Activated CD8-positive, alpha-beta T cell treated with anti-CD3 and anti-CD28 coated beads for 36 hours (primary cell): ENCODE measurements at places on chromosomes 4 and X. TPM values are rescaled to one million over a fixed set of nuclear protein-coding genes. Genes with fewer than 3 reads are reported as not detected.

GRCh38 chr4:56195025-56195424, 192.3 kb downstream of the AASDH start:
- no peaks in the 10 kb centered on the region for H3K36me3 ChIP-seq
- H3K27me3 ChIP-seq, result peaks cover 2% of the 10 kb centered on the region
- no peak for DNase-seq
- H3K4me1 ChIP-seq, result no peaks in the 10 kb centered on the region

Gene BMPR1B
- not detected for total RNA-seq

- H3K4me1 ChIP-seq, result peaks cover 6% of the 10 kb centered on the region
- peaks cover 41% of the 10 kb centered on the region for H3K27me3 ChIP-seq
- DNase-seq, result no peak
- no peak overlapping the region for H3K4me3 ChIP-seq
- H3K27ac ChIP-seq, result no peak overlapping the region
- H3K36me3 ChIP-seq, result no peaks in the 10 kb centered on the region
Observed at GRCh38 chr4:176794151-176794550, 1.4 kb upstream of the VEGFC start.

GRCh38 chr4:16626945-16627344, 271.5 kb downstream of the LDB2 start:
- H3K27ac ChIP-seq, result no peak overlapping the region
- no peak for DNase-seq
- no peaks in the 10 kb centered on the region for H3K27me3 ChIP-seq
- no peaks in the 10 kb centered on the region for H3K4me1 ChIP-seq
- H3K36me3 ChIP-seq, result no peaks in the 10 kb centered on the region
- H3K4me3 ChIP-seq, result no peak overlapping the region

DNA sequence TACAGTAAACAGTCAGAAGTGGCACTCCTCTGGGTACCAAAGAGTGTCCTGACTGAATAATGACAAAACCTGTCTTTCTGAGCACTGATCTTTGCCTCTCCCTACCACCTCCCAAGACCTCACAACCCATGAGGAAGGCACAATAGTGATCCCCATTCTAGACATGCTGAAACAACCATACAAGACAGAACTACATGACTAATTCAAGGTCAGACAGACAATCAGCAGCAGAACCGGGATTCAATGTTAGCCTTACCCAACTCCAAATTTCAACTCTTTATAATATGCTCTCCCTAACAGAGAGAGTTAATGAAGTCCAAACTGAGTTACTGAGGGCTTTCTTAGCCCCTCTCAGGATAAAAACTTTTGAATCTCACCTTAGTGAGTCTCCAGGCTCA, 71.0 kb downstream of the IRF2 start:
- H3K4me3 ChIP-seq, result no peak overlapping the region
- H3K36me3 ChIP-seq, result peaks cover 53% of the 10 kb centered on the region
- peak overlapping the region; percentile 51 for H3K27ac ChIP-seq
- H3K27me3 ChIP-seq, result no peaks in the 10 kb centered on the region
- peaks cover 51% of the 10 kb centered on the region for H3K4me1 ChIP-seq
- DNase-seq, result no peak

DNA sequence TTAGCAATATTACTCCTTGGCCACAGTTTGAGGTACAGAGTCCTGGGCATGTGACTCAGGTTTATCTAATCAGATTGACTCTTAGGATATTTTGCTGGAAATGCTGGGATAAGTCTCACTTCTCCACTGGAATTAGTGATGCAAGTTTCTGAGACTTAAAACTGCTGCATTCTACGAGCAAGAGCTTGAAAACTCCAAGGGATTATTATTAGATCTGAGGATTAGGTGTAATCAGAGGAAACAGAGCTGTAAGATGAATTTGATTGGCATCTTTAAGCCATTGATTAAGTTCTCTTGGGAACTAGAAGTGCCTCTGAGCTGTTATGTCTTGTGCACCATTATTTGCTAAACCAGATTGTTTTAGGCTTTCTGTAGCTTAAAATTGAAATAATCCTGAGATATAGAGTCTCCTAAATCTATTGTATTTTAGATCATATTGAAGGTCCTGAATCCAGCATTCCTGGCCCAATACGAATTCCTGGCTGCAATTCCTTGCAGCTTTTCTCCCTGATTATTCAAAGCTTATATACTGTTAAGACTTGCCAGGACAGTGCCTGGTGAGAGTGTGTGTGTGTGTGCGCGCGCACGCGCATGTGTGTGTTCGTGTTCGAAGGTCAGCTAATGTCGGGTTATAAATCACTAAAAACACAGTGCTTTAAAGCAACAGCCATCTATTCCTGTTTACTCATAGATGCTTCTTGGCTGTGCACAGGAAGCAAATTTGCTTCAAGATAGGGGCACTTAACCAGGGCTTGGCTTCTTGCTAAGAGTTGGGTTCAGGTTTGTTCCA, 735.1 kb downstream of the STIM2 start:
- DNase-seq, result no peak
- no peaks in the 10 kb centered on the region for H3K36me3 ChIP-seq
- H3K4me1 ChIP-seq, result no peaks in the 10 kb centered on the region
- no peak overlapping the region for H3K4me3 ChIP-seq

- no peaks in the 10 kb centered on the region for H3K36me3 ChIP-seq
- H3K27me3 ChIP-seq, result peaks cover 2% of the 10 kb centered on the region
- no peak overlapping the region for H3K4me3 ChIP-seq
- DNase-seq, result no peak
Observed at GRCh38 chr4:1757836-1758235, 35.3 kb upstream of the FGFR3 start.

GRCh38 chr4:24328310-24328709, 256.0 kb downstream of the DHX15 start:
- DNase-seq, result no peak
- no peaks in the 10 kb centered on the region for H3K27me3 ChIP-seq

GRCh38 chr4:4594285-4594920, 52.6 kb upstream of the STX18 start:
- no peak overlapping the region for H3K4me3 ChIP-seq
- H3K27ac ChIP-seq, result no peak overlapping the region
- H3K36me3 ChIP-seq, result peaks cover 40% of the 10 kb centered on the region
- no peak for DNase-seq
- no peaks in the 10 kb centered on the region for H3K4me1 ChIP-seq

Gene PLP2
- 130 TPM for total RNA-seq

DNA sequence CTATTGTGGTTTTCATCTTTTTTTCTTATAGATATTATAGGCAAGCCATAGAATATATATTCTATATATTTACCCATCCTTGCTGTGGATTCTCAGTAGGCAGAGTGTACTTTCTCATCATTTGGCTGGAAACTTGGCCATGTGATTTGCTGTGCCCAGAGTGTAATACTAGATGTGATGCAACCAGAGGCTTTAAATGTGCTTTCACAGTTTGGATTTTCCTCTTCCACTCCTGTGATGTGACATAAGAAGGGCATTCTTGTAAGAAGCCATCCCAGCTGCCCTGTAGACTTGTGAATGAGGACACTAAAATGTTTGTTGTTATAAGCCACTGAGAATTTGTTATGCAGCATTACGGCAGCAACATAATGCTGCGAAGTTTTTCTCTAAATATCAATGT, 10.4 kb upstream of the HPGDS start:
- H3K36me3 ChIP-seq, result no peaks in the 10 kb centered on the region
- no peak overlapping the region for H3K27ac ChIP-seq
- DNase-seq, result no peak
- H3K4me1 ChIP-seq, result peaks cover 38% of the 10 kb centered on the region

DNA sequence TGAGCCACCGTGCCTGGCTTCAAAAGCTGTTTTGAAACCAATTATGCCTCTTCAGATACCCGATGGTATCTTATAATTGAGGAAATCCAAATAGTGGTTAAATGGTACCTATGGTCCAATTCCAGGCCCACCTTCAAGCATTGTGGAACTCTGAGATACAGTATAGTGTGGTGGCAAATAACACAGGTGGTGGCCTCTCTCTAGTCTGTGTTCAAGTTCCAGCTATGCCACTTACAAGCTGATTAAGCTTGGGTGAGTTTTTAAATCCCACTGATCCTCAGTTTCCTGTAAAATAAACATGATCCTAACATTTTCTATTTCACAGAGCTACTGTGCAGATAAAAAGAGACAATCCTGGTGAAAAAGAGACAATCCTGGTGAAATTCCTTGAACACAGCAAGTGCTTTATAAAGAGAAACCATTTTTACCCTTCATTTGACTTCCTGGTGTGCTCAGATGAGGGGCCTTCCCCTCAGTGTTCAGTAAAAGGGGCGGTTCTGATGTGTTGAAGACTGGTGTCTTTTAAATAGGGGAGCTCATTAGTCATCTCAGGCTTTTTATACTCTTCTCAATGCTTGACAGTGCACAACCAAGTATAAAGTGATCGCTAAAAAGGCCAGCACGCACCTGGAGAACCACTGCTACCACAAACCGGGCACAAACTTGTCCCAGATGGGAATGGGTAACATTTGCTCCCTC, 30.8 kb upstream of the CD40LG start:
- H3K4me1 ChIP-seq, result peaks cover 55% of the 10 kb centered on the region
- peak; percentile 44 for DNase-seq
- H3K27ac ChIP-seq, result peak overlapping the region; percentile 86
- H3K27me3 ChIP-seq, result no peaks in the 10 kb centered on the region
- no peaks in the 10 kb centered on the region for H3K36me3 ChIP-seq

- no peaks in the 10 kb centered on the region for H3K36me3 ChIP-seq
- H3K27me3 ChIP-seq, result peaks cover 8% of the 10 kb centered on the region
- peaks cover 36% of the 10 kb centered on the region for H3K4me1 ChIP-seq
- H3K27ac ChIP-seq, result no peak overlapping the region
- no peak overlapping the region for H3K4me3 ChIP-seq
Observed at GRCh38 chr4:7651461-7651921, 216.8 kb upstream of the PSAPL1 start.

Gene BTK
- total RNA-seq, result 1.6 TPM

DNA sequence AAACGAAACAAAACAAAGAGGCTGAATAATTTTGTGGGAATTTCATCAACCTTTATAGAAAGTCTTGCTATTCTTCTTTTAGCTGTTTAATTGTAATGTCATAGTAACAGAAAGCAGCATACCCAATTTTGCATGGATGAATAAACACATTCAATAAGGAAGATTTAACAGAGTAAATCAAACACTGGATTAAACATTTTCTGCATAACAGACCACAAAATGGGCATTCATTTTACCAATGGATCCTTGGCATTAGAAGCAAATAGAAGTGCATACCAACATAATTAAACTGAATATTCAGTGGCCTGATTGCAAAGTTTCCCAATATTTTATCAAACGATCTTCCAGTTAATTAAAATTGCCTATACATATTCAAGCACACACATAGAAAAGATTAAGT, 4.4 kb upstream of the CHM start:
- DNase-seq, result no peak
- no peak overlapping the region for H3K27ac ChIP-seq
- peaks cover 2% of the 10 kb centered on the region for H3K27me3 ChIP-seq
- H3K4me1 ChIP-seq, result peaks cover 3% of the 10 kb centered on the region
- no peak overlapping the region for H3K4me3 ChIP-seq

GRCh38 chr4:55993994-55994663, 45.4 kb downstream of the CEP135 start:
- DNase-seq, result peak; percentile 15
- H3K4me3 ChIP-seq, result no peak overlapping the region
- peak overlapping the region; percentile 58 for H3K27ac ChIP-seq

- DNase-seq, result no peak
- H3K36me3 ChIP-seq, result no peaks in the 10 kb centered on the region
- H3K27ac ChIP-seq, result no peak overlapping the region
- H3K27me3 ChIP-seq, result peaks cover 4% of the 10 kb centered on the region
Observed at GRCh38 chr4:185787926-185788679, 23.9 kb downstream of the SORBS2 start.

Gene SLC6A14
- total RNA-seq, result not detected

Gene YIPF7
- not detected for total RNA-seq

Gene PFKFB1
- total RNA-seq, result 0.92 TPM

DNA sequence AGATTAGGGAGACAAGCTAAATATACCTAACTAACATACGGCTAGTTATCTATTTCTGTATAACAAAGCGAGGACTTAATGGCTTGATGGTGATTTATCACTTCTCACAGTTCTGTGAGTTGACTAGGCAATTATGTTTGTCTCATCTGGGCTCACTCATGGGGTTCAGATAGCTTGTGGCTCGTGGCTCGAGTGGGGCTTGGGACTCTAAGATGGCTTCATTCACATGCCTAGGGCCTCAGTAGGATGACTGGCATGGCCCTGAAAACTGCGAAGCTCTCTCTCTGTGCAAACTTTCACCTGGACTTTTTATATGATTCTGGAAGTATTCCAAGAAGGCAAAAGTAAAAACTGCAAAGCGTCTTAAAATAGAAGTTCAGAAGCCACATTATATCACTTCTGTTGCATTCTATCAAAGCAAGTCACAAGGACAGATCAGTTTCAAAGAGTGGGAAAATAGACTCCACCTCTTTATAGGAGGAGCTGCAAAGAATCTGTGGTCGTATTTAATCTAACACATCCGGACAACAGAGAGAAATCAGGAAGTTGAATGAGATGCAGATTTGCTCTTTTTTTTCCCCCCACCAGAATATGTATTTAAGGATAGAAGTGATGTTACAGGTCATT, 491.2 kb downstream of the INPP4B start:
- peaks cover 93% of the 10 kb centered on the region for H3K4me1 ChIP-seq
- peak overlapping the region; percentile 84 for H3K27ac ChIP-seq
- peaks cover 22% of the 10 kb centered on the region for H3K36me3 ChIP-seq
- no peaks in the 10 kb centered on the region for H3K27me3 ChIP-seq
- DNase-seq, result peak; percentile 28
- peak overlapping the region; percentile 14 for H3K4me3 ChIP-seq

DNA sequence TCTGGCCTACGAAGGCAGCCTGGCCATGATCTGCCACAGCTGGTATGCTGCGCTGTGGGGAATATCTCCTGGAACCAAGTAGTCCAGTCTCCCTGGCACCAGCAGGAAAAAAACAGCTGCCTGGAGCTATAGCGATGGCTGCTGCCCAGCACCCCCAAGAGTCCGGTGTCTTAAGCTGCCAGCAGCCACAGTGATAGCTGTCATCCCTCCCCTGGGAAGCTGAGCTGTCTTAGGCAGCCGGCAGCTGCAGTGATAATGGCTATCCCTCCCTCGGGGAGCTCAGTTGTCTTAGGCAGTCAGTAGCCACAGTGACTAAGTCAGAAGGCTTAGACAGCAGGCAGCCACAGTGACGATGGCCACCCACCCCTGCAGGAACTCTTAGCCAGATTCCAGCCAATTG, 205.1 kb downstream of the STPG2 start:
- no peak for DNase-seq
- no peak overlapping the region for H3K27ac ChIP-seq
- no peak overlapping the region for H3K4me3 ChIP-seq
- no peaks in the 10 kb centered on the region for H3K4me1 ChIP-seq
- H3K27me3 ChIP-seq, result no peaks in the 10 kb centered on the region

- H3K4me3 ChIP-seq, result no peak overlapping the region
- no peaks in the 10 kb centered on the region for H3K36me3 ChIP-seq
- H3K4me1 ChIP-seq, result no peaks in the 10 kb centered on the region
- H3K27ac ChIP-seq, result no peak overlapping the region
- no peaks in the 10 kb centered on the region for H3K27me3 ChIP-seq
Observed at GRCh38 chr4:177006331-177006730, 213.6 kb upstream of the VEGFC start.

GRCh38 chr4:2288051-2288541, 26.2 kb upstream of the MXD4 start:
- H3K27ac ChIP-seq, result no peak overlapping the region
- no peaks in the 10 kb centered on the region for H3K27me3 ChIP-seq
- no peaks in the 10 kb centered on the region for H3K36me3 ChIP-seq
- DNase-seq, result no peak
- peaks cover 36% of the 10 kb centered on the region for H3K4me1 ChIP-seq
- no peak overlapping the region for H3K4me3 ChIP-seq

Gene ZNF718
- 7.5 TPM for total RNA-seq

GRCh38 chr4:187910741-187911140, 84.8 kb upstream of the ZFP42 start:
- H3K4me1 ChIP-seq, result no peaks in the 10 kb centered on the region
- no peak for DNase-seq
- no peak overlapping the region for H3K27ac ChIP-seq

Gene SOD3
- not detected for total RNA-seq

Gene SLC25A31
- not detected for total RNA-seq

Gene SH3D19
- total RNA-seq, result not detected
